HepG2 (cell line): ENCODE measurements at places on chromosomes 7 and 10.

GRCh38 chr7:134476044-134476443, 17.1 kb upstream of the AKR1B1 start:
- no peak overlapping the region for H3K4me3 ChIP-seq
- no peaks in the 10 kb centered on the region for H3K27me3 ChIP-seq
- H3K27ac ChIP-seq: no peak overlapping the region

GRCh38 chr10:73553761-73554160, 37.4 kb downstream of the USP54 start:
- no peaks in the 10 kb centered on the region for H3K27me3 ChIP-seq
- H3K4me1 ChIP-seq: peaks cover 7% of the 10 kb centered on the region; the same call in 1 of the 2 replicates
- no peak overlapping the region for H3K4me3 ChIP-seq

DNA sequence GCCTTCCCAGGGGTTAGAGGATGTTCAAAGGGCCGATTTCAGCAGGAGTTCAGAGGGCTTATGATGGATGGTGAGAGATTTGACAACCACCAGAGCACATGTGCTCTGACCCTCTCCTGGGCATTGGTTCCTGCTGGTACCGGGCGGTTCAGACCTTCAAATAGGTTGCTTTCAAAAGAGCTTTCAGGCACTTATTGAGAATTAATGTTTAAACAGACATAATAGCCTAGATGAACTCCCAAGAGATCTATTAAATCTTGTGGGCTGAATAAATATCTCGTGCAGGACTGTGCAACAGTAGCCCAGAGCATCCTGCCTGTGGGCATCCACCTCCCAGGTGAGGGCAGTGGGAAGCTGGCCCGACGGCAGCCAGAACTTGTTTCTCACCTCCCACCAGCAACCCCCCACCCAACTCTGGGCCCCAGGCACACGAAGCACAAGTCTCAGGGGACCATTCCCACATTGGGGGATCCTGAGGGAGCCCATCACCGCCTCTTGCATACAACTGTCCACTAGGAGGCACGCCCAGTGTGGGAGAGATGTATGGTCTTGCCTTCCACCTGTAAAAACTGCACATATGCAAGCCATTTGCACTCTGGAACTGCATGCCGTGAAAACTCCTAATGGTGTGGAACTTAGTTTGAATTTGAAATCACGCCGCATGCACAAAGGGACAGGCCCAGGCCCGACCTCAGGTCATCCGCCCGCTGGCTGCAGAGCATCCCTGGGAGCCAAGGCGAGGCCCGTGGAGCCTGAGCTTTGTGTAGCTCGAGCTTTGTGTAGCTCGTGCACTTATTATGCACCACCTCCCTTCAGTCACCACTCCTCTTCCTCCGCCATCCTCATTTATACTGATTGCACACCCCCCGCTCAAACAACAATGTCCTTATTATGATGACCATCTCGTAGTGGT, 147.8 kb downstream of the ADCY1 start:
- no peaks in the 10 kb centered on the region for H3K27me3 ChIP-seq
- no peak overlapping the region for H3K27ac ChIP-seq
- H3K36me3 ChIP-seq: peaks cover under 1% of the 10 kb centered on the region; the same call in 1 of the 3 replicates
- no peaks in the 10 kb centered on the region for H3K4me1 ChIP-seq
- no peak overlapping the region for H3K4me3 ChIP-seq

GRCh38 chr7:23696916-23697441, 13.0 kb upstream of the STK31 start:
- no peaks in the 10 kb centered on the region for H3K4me1 ChIP-seq
- H3K27ac ChIP-seq: no peak overlapping the region
- DNase-seq: peak; percentile 58
- H3K4me3 ChIP-seq: no peak overlapping the region
- H3K36me3 ChIP-seq: no peaks in the 10 kb centered on the region
- H3K27me3 ChIP-seq: no peaks in the 10 kb centered on the region

DNA sequence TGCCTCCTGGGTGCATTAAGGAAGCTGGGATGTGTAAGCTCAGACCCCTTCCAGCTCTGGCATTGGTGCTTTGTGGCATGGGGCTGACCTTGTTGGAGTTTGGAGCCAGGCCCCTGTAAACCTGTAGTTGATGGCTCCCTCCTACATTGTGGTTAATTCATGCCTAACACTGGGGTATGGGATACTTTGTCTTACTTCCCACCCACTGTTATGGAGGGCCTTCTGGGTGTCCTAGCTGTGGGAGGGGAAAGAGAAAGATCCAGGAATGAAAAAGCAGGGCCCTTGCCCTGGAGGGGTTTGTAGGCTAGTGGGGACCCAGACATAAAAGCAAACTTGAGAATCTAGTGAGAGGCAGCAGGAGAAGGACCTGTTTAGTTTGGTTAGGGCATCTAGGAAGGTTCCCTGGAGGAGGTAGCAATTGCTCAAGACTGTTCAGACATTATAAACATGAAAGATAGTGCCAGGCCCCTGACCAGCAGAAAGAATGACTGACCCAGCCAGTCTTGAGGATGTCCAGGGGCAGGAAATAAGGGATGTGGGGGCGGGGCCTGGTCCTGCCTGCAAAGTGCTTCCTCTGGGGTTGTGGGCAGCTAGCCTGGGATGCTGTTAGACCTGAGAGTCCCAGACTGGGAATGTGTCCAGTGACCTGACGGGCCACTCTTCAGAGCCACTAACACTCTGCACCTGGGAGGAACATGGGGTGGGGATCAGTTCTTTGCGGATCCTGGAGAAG, 6.6 kb downstream of the ADAMTS14 start:
- H3K4me3 ChIP-seq: no peak overlapping the region
- H3K27ac ChIP-seq: no peak overlapping the region
- no peaks in the 10 kb centered on the region; the same call in 1 of the 2 replicates for H3K27me3 ChIP-seq
- DNase-seq: no peak
- no peaks in the 10 kb centered on the region for H3K36me3 ChIP-seq
